ENCODE measurements at places on chromosomes 2 and 18. TPM values are rescaled to one million over a fixed set of nuclear protein-coding genes. Genes with fewer than 3 reads are reported as not detected.

The DIS3L2 gene
- total RNA-seq = 24.7 TPM

The INPP5D gene
- total RNA-seq = 2.2 TPM

The CSRNP3 gene
- 0.70 TPM for total RNA-seq

The MOGAT1 gene
- not detected for total RNA-seq

The RMC1 gene
- total RNA-seq = 19.1 TPM

The DSG4 gene
- total RNA-seq = not detected

The LRRTM1 gene
- total RNA-seq = 0.09 TPM

- no peak for DNase-seq
Measured at GRCh38 chr18:60331890-60332289, 40.7 kb downstream of the MC4R start.

GRCh38 chr2:12861344-12861930, 144.7 kb downstream of the TRIB2 start:
- no peak for DNase-seq

DNA sequence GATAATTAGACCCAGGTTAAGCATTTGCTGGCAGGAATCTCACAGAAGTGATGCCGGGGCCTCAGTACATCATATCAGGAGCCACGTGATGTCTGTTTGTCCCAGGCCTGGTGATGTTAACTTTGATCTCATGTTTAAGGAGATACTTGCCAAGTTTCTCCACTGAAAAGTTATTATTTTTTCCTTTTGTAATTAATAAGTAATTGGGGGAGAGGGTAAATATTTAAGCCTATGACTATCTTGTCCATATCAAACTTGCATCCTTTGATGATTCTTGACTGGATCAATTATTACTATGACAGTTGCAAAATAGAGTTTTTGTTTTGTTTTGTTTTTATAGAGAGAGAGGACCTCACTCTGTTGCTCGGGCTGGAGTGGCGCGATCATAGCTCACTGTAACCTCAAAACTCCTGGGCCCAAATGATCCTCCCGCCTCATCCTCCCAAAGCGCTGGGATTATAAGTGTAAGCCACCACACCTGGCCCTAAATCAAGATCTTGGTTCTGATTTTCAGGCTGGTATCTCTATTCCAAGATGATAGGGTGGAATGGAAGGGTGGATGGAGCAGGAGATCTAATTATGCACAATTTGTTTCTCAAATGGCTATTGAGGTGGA, 46.4 kb downstream of the SLC4A1AP start:
- no peak for DNase-seq

- DNase-seq = no peak
Measured at GRCh38 chr2:99481941-99482340, 7.9 kb downstream of the REV1 start.

DNA sequence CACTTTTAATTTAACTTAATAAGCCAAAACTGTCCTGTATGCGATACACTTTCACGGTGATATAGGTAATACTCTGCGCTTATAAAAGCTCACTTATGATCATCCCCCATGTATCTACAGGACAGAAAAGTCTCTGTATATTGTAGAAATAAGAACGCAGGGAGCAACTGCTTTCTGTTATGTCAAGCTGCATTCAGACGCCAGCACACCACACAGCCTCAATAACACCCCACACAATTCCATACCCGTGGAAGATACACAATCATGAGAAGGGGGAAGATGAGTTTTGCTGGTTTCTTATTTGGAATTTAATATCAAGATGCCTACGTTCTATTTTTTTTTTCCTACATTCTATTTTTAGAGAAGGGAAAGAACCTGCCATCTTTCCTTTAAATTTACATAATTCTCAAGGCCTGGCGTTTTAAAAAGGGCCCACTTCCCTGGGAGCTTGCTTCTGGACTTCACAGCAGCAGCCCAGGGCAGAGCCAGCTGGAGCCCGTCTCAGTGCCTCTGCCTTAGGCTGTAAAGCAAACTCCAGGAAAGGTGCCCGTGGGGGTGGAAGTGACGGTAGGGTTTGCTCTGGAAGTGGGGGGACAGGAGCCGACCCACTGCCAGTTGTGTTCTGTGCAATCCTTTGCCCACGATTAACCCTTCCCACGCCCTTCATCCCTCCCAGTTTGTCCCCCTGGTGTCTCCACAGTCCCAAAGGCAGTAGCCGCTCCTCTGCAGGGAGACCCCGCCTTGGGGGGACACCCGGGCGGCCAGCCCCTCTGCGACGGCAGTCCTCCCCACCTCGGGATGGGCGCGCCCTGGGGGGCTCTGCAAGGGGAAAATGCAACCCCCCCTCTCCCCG, 5.3 kb downstream of the PTGR3 start:
- no peak for DNase-seq

GRCh38 chr18:48138660-48139430, 208.4 kb upstream of the SMAD2 start:
- no peak for DNase-seq
